ENCODE measurements at places on chromosomes 4 and X. TPM values are rescaled to one million over a fixed set of nuclear protein-coding genes. Genes with fewer than 3 reads are reported as not detected.

- H3K27me3 ChIP-seq: no peaks in the 10 kb centered on the region
- no peak overlapping the region for H3K27ac ChIP-seq
- H3K4me1 ChIP-seq: 0 out of 2 replicates have a peak, but pooled peaks cover 4% of the 10 kb centered on the region
- no peaks in the 10 kb centered on the region for H3K36me3 ChIP-seq
- H3K4me3 ChIP-seq: no peak overlapping the region
Measured at GRCh38 chrX:154131955-154132354, 12.1 kb upstream of the OPN1LW start.

DNA sequence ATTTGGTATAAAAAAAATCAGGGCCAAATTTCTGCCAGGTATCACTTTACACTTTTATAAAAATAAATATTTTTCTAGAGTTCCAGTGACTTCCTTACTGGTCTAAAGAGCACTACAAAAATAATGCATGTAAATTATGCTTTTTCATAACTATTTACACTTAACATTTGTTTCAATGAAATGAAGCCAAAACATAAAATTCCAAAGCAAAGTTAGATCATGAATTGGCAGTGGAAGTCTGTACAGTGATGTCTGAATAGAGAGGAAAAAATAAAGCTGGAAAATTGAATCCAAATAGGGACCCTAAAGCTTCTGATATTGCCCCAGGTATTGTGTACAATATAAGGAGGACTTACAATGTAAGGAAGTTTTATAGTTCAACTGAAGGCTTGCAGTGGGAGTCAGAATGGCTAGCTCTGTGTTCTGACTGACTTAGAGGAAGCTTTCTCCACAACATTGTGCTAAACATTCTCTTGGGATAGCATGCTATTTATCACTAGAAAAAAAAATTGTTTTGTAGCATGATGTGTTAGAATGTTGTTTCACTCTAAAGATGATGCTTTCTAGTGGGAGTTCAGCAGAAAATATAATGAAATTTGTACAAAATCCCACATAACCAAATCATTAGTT is 288.2 kb upstream of the UGT8 start:
- no peak for DNase-seq
- no peaks in the 10 kb centered on the region for H3K27me3 ChIP-seq
- no peaks in the 10 kb centered on the region for H3K36me3 ChIP-seq
- no peak overlapping the region for H3K27ac ChIP-seq
- no peak overlapping the region for H3K4me3 ChIP-seq

DNA sequence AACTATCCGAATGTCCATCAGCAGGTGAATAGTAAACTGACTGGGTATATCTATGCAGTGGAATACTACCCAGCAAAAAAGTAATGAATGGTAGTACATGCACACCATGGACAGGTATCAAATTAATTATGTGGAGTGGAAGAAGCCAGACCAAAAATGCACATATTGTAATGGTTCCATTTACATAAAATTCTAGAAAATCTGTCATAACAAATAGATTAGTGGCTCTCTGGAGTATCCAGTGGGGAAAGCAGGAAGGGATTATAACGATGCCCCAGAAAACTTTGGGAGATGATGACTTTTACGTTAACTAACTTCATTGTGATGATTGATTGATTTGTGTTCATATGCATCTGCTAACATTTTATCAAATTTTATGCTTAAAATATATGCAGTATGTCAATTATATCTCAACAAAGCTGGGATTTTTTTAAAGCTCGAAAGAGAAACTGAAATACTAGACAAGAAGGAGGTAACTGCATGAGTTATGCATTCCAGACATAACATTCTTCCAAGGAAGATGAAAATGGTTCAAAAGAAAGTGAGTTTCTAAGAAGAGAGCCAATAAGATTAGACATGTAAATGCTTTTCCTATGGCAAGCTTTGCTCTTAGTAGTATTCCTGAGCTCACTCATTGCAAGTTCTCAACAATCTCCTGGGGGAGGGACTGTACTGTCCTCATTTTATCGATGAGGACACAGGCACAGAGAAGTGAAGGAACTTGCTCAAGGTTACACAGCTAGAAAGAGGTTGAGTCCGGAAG is 58.6 kb upstream of the MSX1 start:
- H3K4me3 ChIP-seq: no peak overlapping the region
- no peak for DNase-seq
- H3K4me1 ChIP-seq: no peaks in the 10 kb centered on the region

Gene CDX4
- total RNA-seq: not detected

- no peaks in the 10 kb centered on the region for H3K27me3 ChIP-seq
- H3K4me3 ChIP-seq: no peak overlapping the region
- no peak for DNase-seq
- no peaks in the 10 kb centered on the region for H3K4me1 ChIP-seq
- H3K36me3 ChIP-seq: no peaks in the 10 kb centered on the region
Measured at GRCh38 chr4:162485486-162485885, 321.7 kb upstream of the FSTL5 start.

Gene ADGRG2
- 0.11 TPM for total RNA-seq

- peaks cover 4% of the 10 kb centered on the region for H3K36me3 ChIP-seq
- no peak for DNase-seq
- no peaks in the 10 kb centered on the region for H3K4me1 ChIP-seq
- no peak overlapping the region for H3K4me3 ChIP-seq
- no peaks in the 10 kb centered on the region for H3K27me3 ChIP-seq
Measured at GRCh38 chr4:110540982-110541451, 65.1 kb downstream of the ENPEP start.

GRCh38 chr4:20570981-20571715 is 129.1 kb upstream of the PACRGL start:
- H3K4me3 ChIP-seq: no peak overlapping the region
- no peaks in the 10 kb centered on the region for H3K4me1 ChIP-seq
- no peaks in the 10 kb centered on the region for H3K27me3 ChIP-seq
- DNase-seq: no peak
- H3K36me3 ChIP-seq: no peaks in the 10 kb centered on the region
- no peak overlapping the region for H3K27ac ChIP-seq

Gene NWD2
- total RNA-seq: not detected

Gene STS
- 2.4 TPM for total RNA-seq

- H3K4me3 ChIP-seq: no peak overlapping the region
- no peak overlapping the region for H3K27ac ChIP-seq
- H3K27me3 ChIP-seq: no peaks in the 10 kb centered on the region
- peaks cover 10% of the 10 kb centered on the region for H3K4me1 ChIP-seq
- DNase-seq: no peak
- H3K36me3 ChIP-seq: no peaks in the 10 kb centered on the region
Measured at GRCh38 chr4:3486541-3487540, 23.7 kb downstream of the DOK7 start.

- no peak overlapping the region for H3K4me3 ChIP-seq
- H3K36me3 ChIP-seq: no peaks in the 10 kb centered on the region
- H3K4me1 ChIP-seq: peaks cover 38% of the 10 kb centered on the region
- DNase-seq: no peak
- H3K27me3 ChIP-seq: no peaks in the 10 kb centered on the region
Measured at GRCh38 chr4:2797545-2798305, 4.8 kb downstream of the SH3BP2 start.

- no peak for DNase-seq
- H3K4me3 ChIP-seq: no peak overlapping the region
- H3K27ac ChIP-seq: no peak overlapping the region
- no peaks in the 10 kb centered on the region for H3K27me3 ChIP-seq
- H3K4me1 ChIP-seq: peaks cover 27% of the 10 kb centered on the region
- H3K36me3 ChIP-seq: no peaks in the 10 kb centered on the region
Measured at GRCh38 chr4:119692001-119692400, 63.4 kb upstream of the PDE5A start.

DNA sequence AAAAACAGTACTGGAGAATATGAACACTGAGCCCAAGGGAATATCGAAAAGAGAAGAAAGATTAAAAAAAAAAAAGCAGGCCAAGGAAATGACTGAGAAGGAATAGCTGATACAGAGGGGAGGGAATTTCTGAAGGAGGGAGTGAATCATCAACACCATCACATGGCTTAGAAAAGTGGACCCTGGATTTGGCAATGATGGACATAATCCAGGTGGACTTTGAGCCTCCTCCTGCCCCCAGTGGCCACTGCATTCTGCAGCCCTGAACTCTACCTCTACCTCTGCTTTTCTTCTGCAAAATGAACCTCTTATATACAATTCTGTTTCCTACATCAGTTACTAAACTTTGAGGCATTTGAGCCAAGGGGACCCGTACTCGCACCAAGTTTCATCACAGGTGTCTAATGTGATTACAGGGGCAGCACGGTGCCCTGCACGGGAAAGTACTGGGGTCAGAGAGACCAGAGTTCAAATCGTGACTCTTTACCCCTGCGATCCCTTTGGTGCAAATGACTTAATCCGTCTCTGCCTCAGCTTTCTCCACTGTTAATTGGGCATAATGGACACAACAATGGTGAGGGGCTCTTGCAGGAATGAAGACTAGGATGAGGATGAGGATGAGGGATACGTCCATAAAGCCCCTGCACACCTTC is 1.1 kb downstream of the OCIAD2 start:
- no peak for DNase-seq
- no peak overlapping the region for H3K27ac ChIP-seq
- H3K36me3 ChIP-seq: 0 out of 2 replicates have a peak, but pooled peaks cover 3% of the 10 kb centered on the region

DNA sequence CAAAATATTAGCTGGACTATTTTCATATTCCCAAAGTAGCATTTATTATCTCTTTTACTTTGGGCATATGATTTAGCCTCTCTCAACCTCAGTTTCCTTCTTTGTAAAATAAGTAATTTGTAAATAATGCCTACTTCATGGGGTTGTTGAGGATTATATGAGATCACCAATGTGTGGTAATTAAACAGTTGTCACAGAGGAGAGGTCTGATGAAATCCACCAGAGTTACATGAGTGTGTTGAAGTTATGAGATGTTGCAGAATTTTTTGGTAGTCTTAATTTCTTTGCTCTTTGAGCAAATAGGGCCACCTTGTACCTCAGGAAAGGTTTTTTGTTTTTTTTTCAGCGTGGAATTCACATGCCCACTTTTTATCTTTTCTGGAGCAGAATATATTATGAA is 1.4 kb downstream of the COX7B start:
- H3K4me1 ChIP-seq: no peaks in the 10 kb centered on the region
- H3K27me3 ChIP-seq: no peaks in the 10 kb centered on the region
- H3K4me3 ChIP-seq: peak overlapping the region; percentile 46
- peaks cover 9% of the 10 kb centered on the region for H3K36me3 ChIP-seq
- no peak overlapping the region for H3K27ac ChIP-seq

DNA sequence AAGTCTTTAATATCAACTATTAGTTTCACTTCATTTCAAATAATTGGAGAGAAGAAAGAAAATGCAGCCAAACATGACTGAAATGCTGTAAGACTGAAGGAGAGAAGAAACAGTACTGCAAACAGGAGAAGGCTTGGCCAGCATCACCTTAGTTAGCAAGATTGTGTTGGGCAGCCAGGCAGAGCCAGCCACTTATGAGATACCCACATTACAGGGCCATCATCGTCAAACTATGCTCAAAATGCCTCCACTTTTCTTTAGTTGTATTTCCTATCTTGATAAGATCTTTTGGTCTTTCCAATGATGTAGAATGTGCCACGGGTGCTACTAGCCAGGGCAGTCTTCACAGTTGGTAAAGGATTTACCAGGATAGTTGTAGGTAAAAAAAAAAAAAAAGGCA is 10.9 kb upstream of the IRF2 start:
- H3K4me1 ChIP-seq: no peaks in the 10 kb centered on the region
- no peaks in the 10 kb centered on the region for H3K27me3 ChIP-seq
- DNase-seq: no peak

- no peaks in the 10 kb centered on the region for H3K4me1 ChIP-seq
- H3K36me3 ChIP-seq: no peaks in the 10 kb centered on the region
- peak; percentile 1 for DNase-seq
Measured at GRCh38 chrX:134908356-134908755, 82.4 kb upstream of the SMIM10 start.

DNA sequence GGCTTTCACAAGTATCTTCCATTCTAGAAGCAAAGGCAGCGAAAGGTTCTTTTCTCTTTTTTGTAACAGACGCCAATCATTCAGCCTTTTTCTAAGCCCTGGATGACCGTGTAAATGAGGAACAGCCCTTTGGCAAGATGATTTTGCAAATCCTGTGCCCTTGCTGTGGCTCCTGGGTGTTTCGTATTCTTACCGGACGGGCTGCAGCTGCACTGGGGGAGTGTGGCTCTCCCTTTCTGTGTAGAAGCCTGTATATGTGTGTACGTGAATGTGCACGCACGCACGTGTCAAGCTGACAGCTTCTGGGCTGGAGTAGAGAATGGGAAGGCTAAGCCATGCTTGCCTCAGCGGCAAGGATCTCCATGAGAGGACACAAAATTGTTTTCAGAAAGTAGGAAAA is 8.2 kb downstream of the GRPEL1 start:
- no peak overlapping the region for H3K4me3 ChIP-seq
- H3K4me1 ChIP-seq: no peaks in the 10 kb centered on the region

- H3K36me3 ChIP-seq: no peaks in the 10 kb centered on the region
- no peak overlapping the region for H3K4me3 ChIP-seq
- peaks cover 30% of the 10 kb centered on the region for H3K4me1 ChIP-seq
- DNase-seq: no peak
- H3K27ac ChIP-seq: no peak overlapping the region
Measured at GRCh38 chrX:40273356-40274050, 175.7 kb upstream of the BCOR start.

GRCh38 chr4:86386817-86387415 is 27.1 kb upstream of the MAPK10 start:
- no peaks in the 10 kb centered on the region for H3K27me3 ChIP-seq
- no peak overlapping the region for H3K4me3 ChIP-seq
- no peak for DNase-seq
- no peaks in the 10 kb centered on the region for H3K36me3 ChIP-seq

GRCh38 chrX:124606724-124607123 is 260.4 kb downstream of the SH2D1A start:
- no peak for DNase-seq
- no peaks in the 10 kb centered on the region for H3K27me3 ChIP-seq
- no peak overlapping the region for H3K4me3 ChIP-seq
- H3K4me1 ChIP-seq: no peaks in the 10 kb centered on the region

DNA sequence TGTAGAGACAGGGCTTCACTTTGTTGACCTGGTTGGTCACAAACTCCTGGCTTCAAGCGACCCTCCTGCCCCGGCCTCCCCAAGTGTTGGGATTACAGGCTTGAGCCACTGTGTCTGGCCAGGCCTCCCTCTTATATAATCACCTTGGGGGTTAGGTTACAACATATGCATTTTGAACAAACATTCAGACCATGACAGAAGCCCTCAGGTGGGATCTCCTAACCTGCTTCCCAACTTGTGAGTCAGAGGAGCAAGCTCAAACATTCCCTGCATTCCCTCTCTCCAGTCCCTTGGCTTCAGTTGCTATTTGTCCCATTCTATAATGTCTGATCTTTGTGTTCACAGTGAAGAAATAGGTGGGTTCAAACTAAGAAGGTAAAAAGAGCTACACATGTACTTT is 76.5 kb upstream of the NRK start:
- no peak overlapping the region for H3K4me3 ChIP-seq
- no peak for DNase-seq
- H3K36me3 ChIP-seq: no peaks in the 10 kb centered on the region
- no peaks in the 10 kb centered on the region for H3K4me1 ChIP-seq
- no peak overlapping the region for H3K27ac ChIP-seq

Gene SPANXD
- not detected for total RNA-seq

- H3K4me3 ChIP-seq: no peak overlapping the region
- H3K27ac ChIP-seq: no peak overlapping the region
- peaks cover 5% of the 10 kb centered on the region for H3K4me1 ChIP-seq
- DNase-seq: no peak
- H3K27me3 ChIP-seq: no peaks in the 10 kb centered on the region
Measured at GRCh38 chr4:88818631-88819470, 121.2 kb upstream of the NAP1L5 start.
